ENCODE measurements at places on chromosomes 2 and 18.

- no peak for DNase-seq
These were observed 62.0 kb downstream of the MBD2 start for GRCh38 chr18:54162431-54162830.

GRCh38 chr2:126874961-126875360 is 23.7 kb upstream of the TEX51 start:
- no peak for DNase-seq

GRCh38 chr2:156703642-156704041 is 267.5 kb downstream of the GPD2 start:
- no peak for DNase-seq

- no peak for DNase-seq
These were observed 24.6 kb upstream of the TNFRSF11A start for GRCh38 chr18:62300359-62300963.

GRCh38 chr18:66377291-66377690 is 226.6 kb downstream of the CDH19 start:
- DNase-seq = no peak

- DNase-seq = peak; percentile 79
These were observed 352.0 kb downstream of the TNS1 start for GRCh38 chr2:217650716-217651360.

DNA sequence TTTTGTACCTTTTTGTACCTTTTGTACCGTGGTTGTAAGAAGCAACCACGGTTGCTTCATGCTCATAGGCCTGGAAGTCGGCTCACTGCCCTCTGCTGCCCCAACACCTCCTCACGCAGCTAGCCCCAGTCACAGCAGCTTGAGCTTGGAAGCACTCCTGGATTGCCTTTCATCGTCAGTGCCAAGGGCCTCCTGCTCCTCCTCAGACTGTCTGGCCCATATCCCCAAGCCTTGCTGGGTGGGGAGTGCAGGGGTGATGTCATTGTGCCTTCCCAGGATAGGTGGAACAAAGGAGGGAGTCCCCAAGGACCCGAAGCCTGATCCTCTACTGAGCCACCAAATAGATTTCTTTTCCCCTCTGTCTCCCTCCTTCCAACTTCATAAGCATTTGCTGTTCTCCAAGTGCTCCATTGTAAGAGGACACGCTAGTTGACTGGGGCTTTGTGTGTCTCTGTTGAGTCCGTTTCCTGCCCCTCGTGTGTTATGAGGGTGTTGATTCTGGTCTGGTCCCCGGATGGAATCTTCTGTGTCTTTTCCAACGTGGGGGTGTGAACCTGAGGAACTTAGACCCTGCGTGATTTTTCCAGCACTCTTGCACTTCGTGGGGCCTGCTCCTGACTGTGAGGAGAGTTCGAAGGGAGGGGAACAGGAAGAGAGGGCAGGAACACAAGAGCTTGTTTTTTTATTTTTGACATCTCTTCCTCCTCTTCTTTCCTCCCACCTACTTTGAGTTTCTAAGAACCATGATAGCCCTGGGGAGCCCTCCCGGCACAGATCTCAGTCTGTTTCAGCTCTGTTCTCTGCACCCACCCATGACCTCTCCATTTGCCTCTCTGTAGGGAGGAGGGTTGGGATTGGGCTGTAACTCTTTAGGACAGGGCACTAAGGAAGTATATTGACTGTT is 127.2 kb upstream of the EML6 start:
- no peak for DNase-seq

GRCh38 chr2:38975042-38975441 is 85.4 kb downstream of the ARHGEF33 start:
- DNase-seq = no peak

DNA sequence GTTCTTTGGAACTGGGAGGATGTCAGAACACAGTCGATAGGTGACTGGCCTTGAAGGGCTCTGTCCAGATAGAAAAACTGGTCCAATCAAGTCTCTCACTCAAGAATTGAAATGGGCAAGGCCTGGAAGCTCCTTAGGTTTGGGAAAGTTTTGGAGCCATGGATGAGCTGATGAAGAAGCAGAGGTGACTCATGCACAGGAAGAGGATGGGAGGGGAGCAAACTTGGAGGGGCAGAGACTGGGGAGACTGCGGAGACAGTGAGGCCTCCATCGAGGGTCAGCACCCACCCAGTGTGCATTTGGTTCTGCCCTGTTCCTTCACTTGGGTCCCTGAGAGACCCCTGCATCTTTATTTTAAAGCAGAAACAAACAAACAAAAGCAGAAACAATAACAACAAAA is 41.1 kb downstream of the SOWAHC start:
- no peak for DNase-seq

DNA sequence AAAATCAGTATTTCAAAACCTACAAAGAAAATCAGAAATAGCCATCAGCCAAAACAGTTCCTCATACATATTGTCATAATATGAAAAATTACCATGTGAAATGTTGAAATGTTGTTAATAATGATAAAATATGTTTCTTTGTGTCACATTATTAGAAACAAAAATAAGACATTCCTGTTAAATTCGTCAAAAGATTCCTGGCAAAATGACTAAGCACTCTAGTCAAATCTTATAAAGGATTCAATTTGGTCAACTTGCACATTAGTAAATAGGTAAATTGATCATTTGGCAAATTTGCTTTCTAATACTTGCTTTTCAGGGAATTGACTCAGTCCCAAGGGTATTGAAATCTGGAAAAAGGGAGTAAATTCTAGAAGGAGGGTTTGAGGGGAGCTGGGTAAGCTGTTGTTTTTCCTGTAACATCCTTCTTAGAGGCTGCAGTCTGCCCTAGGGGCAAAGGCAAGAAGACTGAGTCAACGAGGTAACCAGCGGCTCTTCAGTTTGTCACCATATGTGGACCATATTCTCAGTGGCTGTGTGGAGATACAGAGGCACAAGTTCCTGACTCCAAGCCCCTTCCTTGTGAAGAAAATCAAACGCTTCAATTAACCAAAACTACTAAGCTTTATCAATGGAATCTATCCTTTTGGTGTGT is 482.3 kb downstream of the TNS1 start:
- no peak for DNase-seq

DNA sequence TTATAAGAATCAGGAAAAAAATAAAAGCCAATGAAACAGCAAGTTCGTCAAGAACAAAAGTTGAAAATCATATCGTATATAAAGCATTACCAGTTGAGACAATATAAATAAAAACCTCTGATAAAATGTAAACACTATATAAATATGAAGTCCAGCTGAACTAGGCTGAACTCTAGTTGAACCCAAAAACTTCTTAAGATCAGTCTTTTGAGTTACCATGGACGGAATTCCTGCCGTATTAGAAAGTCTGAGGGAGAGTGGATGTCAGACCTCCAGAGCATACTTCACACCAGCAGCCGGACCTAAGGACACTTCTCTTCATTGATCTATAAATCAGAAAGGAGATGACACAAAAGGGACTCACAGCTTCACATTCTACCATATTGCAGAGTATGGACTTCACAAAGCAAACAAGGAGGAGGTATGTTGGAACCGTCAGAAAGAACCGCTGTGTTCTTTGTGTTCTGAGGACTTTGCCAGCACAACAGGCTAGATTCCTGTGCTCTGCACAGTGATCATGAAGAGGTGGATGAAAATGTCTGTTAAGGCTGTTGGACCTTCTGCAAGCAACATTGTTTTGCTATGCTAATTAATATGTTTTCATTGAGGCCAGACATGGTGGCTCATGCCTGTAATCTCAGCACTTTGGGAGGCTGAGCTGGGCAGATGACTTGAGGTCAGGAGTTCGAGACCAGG is 67.2 kb upstream of the SP5 start:
- no peak for DNase-seq

- DNase-seq = no peak
These were observed 320.4 kb upstream of the HS6ST1 start for GRCh38 chr2:128639120-128639477.

DNA sequence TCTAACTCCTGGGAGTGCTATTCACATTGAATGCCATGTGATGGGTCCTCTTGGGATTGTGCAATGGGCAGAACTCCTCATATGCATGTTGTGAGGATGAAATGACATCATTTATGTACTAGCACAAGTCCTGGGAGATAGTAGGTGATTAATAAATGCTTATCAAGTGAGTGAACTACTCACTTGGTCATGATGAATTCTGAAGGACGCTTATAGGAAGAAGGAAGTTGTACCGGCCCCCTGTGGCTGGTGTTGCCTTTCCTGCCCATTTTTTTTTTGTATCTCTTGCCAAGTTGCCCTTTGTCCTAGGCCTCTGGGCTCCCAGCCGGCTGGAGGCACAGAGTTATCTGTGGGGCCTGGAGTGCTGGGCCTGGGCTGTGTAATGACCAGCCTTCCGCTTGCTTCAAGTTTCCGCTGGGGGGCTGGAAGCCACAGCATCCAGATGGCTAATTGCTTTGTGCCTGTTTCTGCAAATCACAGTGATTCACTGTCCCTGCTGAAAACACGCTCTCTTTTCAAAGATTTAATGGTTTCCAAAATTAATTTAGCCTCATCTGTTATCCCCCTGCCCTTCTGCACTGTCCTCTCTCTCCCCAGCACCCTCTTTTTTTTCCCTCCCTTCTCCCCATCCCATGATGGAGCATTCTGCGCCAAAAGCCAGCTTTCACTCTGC is 33.7 kb upstream of the MRPL33 start:
- DNase-seq = no peak

DNA sequence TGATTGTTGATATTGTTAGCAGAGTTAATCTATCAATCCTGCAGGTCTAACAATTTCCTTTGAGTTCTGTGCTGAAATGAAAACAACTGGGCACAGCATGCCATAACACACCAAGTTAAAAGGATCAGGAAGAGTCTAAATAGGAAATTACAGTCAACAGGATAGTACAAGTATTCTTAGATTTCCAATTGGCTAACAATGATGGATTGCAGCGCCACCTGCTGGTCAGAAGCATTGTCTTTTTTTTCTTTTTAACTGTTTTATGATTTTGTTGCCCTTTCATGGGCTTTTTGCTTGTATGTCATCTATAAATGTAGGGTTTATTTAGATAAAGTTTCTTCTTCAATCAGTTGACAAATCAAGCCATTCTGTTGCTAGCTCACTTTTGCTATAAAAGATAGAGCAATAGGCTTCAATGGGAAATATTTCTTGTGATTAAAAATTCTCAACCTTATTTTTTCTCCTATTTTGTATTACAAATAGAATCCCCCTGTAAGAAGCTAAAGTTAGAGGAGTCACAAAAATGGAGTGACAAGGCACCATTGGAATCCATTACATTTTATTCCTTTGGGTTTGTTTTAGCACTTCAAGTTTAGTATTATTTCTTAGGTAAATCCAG is 40.8 kb upstream of the RPRM start:
- DNase-seq = peak; percentile 58

- DNase-seq = no peak
These were observed 378.7 kb downstream of the METTL4 start for GRCh38 chr18:2192562-2192961.

GRCh38 chr2:48233005-48233404 is 296.9 kb upstream of the STON1 start:
- DNase-seq = no peak

DNA sequence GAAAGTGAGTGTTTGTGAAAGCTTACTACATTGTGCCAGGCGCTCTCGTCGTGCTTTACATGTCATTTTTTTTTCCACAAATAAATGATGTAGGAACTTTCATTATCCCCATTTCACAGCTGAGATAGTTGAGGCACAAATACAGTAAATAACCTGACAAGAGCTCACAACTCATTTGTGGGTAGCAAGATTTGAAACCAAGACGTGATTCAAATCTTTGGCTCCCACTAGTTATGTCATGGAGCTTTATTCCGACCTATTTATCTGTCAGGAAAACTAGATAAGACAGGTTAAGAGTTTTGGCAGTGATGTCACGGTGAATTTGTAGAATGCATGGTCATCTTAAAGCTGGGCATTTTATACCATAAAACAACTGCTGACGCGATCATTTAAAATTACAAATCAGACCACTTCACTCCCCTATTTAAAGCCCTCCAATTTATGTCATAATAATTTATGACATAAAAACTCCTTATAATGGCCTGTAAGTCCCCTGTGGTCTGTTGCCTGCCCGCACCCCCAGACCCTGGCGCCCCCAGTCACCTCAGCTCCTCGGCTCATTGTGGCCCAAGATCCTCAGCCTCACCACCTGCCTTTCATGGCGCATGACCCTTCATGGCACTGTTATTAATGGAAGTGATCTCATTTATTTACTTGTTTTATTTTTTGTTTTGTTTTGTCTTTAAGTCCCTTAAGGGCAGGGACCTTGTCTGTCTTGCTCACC is 678 bp upstream of the ZNF24 start:
- no peak for DNase-seq

GRCh38 chr2:170255137-170255536 is 77.2 kb downstream of the MYO3B start:
- DNase-seq = no peak

GRCh38 chr2:85163675-85164074 is 30.5 kb downstream of the TCF7L1 start:
- DNase-seq = no peak

GRCh38 chr2:237841051-237841450 is 18.4 kb upstream of the RAMP1 start:
- DNase-seq = no peak

GRCh38 chr2:111930875-111931274 is 32.5 kb downstream of the MERTK start:
- DNase-seq = peak; percentile 8

Measured in G401 (cell line).